Activated CD4-positive, alpha-beta T cell treated with anti-CD3 and anti-CD28 coated beads, Interleukin-2, amount 10 ng/mL, durations not matched to agents 24 days and 14 days (primary cell): ENCODE measurements at places on chromosomes 3 and 15. TPM values are rescaled to one million over a fixed set of nuclear protein-coding genes. Genes with fewer than 3 reads are reported as not detected.

PRR20G gene
- total RNA-seq: not detected in 2 replicates

ZNF710 gene
- total RNA-seq: 28.3 and 29.3 TPM in 2 replicates

RHOA gene
- total RNA-seq: 381 and 391 TPM in 2 replicates

LRRN1 gene
- 0.05 TPM in 1 of 2 replicates, not detected in the other for total RNA-seq

- DNase-seq: no peak
Measured at GRCh38 chr3:194054016-194054415, 81.9 kb upstream of the HES1 start.

- no peak for DNase-seq
Measured at GRCh38 chr3:118629821-118630220, 404.8 kb downstream of the IGSF11 start.

DNA sequence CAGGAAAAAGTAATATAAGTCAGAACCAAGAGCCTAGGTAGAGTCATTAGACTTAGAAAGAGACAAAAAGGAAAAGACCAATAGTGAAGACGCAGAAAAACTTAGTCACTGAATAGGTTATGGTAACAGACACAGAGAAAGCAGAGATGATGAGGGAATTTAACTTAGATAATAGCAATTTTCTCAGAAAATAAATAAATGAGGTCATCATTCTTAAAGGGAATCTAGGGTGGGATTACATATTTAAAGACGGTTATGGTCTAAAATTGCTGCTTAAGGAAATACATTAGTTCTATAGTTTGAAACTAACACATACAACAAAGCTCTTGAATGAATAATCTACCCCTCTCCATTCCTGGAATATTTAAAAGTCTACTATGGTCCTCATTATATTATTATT, 59.4 kb downstream of the UBR1 start:
- no peak for DNase-seq

- DNase-seq: no peak
Measured at GRCh38 chr3:49641292-49641691, 32.9 kb upstream of the APEH start.

DNA sequence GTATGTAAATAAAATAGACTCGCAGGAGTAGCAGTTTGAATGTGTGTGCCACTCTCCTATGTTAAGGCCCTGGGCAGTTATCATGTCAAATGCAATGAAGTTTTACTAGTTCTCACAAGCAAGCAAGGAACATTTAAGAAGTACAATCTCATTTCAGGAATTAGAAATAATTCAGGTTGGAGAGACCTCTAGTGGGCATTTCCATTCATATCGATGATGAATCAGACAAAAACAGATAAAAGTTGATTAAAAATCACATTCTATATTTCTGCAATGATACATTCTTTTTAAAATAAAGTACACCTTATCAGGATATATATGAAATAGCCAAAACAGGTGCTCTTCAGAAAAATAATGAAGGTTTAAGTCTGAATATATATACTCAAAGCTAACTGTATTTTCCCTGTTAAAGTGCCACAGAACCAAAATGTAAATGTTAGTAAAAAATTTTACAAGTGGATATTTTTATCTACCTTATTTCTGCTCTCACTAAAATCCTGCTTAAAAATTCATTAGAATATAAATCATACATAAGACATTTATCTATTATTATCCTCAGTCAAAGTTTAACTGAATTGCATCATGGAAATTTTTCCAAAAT, 492.4 kb upstream of the FRG2C start:
- no peak for DNase-seq

GRCh38 chr3:105584003-105584790, 217.5 kb downstream of the ALCAM start:
- DNase-seq: no peak
